K562 (cell line): ENCODE measurements at places on chromosomes 6 and 20.

DNA sequence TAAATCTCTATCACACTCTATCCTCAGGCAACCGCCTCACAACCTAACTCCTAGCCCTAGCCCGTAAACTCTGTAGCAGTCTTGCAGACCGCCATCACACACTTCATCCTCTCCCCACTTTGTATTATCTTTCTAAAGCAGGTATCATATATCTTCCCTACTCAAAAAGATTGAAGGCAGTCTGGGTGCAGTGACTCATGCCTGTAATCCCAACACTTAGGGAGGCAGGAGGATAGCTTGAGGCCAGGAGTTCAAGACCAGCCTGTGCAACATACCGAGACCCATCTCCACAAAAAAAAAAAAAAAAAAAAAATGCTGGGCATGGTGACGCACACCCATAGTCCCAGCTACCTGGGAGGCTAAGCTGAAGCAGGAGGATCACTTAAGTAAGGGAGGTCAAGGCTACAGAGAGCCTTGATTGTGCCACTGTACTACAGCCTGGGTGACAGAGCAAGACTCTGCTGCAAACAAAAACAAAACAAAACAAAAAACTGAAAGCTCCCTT is 22.9 kb downstream of the RANBP9 start:
- peak; percentile 88 for DNase-seq

GRCh38 chr20:34040300-34040995 is 46.7 kb downstream of the RALY start:
- no peak for DNase-seq

DNA sequence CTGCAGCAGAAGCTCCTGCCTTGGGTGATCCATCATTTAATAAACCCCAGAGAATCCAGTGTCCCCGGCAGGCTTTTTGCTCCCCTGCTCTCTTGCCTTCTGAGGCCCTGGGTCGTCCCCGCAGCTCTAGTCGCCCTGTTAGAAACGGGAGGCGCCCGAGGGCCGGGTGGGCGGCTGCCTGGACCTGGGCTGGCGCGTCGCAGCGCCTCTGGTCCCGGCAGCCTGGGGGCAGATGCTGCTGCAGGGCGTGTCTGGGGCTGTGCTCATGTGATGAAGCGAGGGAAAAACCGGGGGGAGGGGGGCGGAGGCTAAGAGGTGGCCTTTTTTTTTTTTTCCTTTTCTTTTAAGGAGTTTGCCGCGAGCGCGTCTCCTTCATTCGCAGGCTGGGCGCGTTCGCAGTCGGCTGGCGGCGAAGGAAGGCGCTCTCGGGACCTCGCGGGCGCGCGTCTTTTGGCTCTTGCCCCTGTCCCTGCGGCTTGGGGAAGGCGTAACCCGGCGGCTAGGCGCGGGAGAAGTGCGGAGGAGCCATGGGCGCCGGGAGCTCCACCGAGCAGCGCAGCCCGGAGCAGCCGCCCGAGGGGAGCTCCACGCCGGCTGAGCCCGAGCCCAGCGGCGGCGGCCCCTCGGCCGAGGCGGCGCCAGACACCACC is 394 bp downstream of the AKAP12 start:
- DNase-seq = peak; percentile 76

GRCh38 chr6:96015518-96016333 is at the start of gene FUT9:
TSS of gene FUT9 (plus strand) at chr6:96015974. CDS start at chr6:96203156, 187,182 bp downstream.
- DNase-seq = no peak

DNA sequence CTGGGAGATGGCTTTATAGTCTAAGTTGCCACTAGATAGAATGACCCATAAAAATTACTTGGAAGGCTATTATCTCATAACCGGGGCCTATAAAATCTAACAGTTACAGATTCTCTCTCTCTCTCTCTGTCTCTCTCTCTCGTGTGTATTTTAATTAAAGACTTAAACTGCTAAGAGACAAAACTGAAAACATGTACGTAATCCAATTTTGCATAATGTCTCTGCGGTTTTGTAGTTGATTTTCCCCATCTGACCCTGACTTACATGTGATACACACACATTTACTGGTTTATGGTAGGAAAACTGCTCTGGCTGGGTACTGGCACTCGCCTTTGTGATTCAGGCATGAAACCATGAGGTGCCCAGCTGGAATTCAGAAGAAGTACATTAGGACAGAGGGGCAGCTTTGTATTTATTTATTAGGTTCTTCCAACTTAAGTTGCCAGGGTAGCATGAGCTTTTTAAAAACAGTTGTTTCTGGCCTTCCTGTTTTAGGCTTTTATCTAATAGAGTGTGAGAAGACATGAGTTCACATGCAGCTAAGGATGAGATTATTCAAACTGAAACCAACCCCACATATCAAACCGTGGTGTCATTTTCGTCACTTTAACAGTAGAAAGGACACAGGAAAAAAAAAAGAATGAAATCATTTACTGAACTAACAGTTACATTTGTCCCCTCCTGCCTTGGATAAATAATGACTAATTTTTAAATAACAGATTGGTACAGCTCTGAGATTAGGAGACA is 182.5 kb downstream of the GMPR start:
- no peak for DNase-seq

GRCh38 chr6:46172176-46172575 is 1.4 kb upstream of the ENPP5 start:
- DNase-seq = no peak

DNA sequence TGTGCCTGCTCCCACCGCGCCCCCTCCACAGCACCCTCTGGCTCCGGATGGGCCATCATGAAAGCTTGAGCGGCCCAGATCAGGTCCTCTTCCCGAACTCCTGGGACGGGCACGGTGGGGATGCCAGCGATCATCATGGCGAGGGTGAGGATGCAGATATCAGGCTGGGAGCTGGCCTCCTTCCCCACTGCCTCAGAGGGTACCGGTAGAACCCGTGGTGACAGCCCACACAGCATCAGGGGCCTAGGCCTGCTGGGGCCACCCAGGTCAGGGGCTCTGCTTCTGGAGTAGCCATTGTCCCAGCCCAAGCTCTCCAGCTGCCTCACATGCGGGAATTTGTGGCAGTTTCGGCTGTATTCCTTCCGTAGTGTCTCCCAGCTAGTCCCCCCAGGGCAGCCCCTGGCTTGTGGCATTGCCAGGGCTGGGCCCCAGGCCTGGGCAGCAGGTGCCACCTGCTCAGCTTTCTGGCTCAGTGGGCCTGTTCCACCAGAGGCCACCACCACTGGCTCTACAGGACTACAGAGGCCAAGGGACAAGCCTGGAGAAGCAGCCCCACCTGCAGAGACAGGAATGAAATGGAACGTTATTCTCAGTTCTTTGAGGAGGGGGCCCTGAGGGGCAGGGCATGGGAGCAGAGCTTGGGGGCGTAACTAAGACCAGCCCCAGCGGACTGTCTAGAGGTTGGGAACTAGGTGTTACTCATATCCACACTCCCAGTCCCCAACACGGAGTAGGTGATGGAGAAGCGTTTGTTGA is 654 bp downstream of the SPATA25 start:
- DNase-seq = no peak

GRCh38 chr6:106442395-106442794 is 81.9 kb downstream of the CRYBG1 start:
- DNase-seq = no peak

- DNase-seq = no peak
Observed at GRCh38 chr6:137363805-137364138, 130.4 kb downstream of the OLIG3 start.

DNA sequence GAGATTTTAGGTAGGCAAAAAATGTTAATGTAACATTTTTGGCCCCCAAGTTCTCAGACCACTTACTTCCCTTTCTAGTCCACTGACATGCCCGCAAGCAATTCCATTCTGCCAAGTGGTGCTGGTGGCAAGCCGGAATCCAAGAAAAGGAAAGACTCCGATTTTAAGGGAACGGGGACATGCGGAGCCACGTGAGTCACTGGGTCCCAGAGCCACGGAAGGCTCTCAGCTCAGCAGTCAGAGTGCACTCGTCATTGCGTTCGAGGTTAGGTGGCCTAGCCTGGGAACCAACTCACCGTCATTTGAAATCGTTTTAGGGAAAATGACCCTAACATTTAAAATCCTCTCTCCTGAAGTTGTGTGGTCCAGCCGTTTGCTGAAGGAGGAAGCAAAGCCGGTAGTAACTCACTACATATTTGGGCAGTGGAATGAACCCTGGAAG is 711 bp upstream of the SIRT5 start:
- DNase-seq = peak; percentile 41

DNA sequence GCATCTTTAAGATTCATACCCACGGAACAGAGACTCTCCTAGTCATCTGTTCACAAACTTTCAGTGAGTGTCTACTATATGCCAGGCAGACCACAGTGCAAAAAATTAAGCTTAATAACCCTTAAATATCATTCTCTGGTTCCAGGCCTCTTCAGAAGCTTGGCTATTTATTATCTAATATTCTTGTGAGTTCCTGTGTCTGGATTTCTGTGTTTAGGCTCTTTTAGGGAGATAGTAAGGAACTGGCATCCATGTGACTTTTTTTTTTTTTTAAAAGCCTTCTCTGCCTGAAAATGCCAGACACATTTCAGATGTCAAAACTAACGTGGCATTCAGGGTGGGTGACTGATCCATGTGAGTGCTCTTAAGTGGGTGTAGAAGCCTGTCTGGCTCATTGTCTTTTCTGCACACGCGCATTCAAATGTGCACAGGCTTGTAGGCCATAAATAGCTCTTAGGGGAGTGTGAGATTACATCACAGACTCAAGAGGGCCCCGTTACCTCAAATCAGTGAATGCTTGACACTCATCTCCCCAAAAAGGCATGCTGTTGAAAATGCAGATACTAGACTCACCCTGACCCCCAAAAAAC is 141.9 kb downstream of the GMPR start:
- no peak for DNase-seq

GRCh38 chr6:78810698-78811097 is 56.7 kb upstream of the IRAK1BP1 start:
- DNase-seq = no peak

DNA sequence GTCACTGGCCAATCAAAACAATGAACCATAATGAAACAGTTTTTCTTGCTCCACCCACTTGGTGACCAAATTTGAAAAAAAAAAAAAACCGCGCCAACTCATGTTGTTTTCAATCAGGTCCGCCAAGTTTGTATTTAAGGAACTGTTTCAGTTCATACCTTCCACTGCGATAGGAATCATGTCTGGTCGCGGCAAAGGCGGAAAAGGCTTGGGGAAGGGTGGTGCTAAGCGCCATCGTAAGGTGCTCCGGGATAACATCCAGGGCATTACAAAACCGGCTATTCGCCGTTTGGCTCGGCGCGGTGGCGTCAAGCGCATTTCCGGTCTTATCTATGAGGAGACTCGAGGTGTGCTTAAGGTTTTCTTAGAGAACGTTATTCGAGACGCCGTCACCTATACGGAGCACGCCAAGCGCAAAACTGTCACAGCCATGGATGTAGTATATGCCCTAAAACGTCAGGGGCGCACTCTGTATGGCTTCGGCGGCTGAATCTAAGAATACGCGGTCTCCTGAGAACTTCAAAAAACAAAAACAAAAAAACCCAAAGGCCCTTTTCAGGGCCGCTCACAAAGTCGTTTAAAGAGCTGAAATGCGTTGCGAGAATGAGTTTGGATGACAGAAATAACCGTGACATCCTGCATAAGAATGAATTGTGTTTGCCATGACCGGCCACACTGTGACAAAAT is 16.7 kb downstream of the HFE start:
- peak; percentile 82 for DNase-seq

DNA sequence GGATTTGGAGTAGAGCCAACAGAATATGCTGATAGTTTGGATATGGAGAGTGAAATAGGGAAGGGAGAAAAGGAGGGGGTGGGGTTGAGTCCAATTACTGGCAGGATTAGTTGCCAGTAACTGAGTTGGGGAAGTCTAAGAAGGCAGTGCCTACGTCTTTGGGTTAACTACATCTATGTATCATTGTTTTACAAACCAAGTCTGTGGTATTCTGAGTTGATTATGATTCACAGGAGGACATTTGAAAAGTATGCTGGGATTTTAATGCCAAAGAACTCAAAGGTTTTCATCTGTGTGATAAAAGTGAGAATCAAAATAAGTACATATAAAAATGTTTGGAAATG is 14.7 kb downstream of the DSE start:
- DNase-seq = no peak

- DNase-seq = no peak
Observed at GRCh38 chr6:20814494-20814893, 280.2 kb downstream of the CDKAL1 start.

DNA sequence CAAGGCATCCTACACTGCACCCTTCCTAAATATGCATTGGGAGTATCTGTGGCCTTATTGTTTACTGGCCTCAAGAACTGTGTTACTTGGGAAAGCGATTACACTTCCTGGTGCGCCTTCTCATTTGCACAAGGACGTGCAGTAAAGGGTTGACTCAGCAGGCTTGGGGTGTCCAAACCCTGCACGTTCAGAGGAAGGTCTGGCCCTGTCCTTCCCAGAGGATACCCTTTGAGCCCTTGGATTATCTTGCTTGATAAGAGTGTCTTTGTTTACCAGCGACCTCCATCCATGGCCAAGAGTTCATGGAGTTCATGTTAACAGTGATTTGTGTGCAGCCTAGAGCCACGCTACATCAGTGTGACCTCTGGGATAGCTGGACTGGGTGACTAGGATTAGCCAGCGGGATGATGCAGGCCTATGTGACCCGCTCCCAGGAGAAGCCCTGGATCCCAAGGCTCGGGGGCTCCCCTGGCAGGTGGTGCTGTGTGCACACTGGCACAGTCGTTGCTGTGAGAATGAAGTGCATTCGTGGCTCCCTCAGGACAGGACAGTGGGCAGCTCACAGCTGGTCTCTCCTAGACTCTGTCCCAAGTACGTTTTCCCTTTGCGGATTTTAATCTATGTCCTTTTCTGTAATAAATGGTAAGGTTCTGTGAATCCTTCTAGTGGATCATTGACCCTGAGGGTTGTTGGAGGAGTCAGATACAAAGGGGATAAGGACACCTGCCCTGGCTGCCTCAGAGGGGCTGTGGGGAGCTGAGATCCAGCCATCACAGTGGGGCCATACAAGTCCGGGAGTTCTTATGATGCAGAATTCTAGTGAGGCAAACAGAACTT is 73.5 kb downstream of the TTLL2 start:
- DNase-seq = no peak

DNA sequence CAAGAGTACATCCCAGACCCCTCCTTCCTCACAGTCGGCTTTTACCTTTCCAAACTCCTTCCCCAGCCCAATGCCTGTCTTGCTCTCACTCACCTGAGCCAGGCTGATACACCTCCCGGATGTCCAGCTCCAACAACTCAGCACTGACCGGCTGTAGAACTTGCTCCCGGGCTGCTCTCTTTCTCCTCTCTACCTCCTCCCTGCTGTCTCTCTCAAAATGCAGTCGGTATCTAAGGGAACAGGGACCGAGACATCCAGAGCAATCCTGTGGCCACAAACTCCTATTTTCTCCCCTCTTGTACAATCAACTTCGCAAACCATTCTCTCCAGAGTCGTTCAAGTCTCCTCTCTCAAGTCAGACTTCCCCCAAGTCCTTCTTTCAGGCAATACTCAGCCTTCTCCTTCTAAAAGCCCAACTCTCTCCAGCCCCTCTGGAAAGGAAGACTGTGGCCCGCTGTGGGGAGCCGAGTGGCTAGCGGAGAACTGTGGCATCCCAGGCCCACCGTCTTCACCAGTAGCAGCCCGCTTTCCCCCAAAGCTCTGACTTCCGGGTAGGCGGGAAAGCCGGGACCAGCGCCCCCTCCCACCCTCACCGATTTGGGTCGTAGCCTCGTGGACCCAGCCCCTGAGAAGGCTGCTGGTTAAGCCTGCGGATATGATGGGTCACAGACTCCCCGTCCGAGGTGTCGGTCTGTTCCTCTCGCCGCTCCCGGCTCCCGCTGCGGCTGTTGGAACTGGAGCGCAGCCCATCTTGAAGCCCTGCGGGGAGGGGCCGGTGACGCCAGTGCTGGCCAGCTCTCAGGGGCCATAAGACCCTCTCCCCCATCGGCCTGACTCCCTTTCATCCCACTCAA is 1.1 kb downstream of the GNL1 start:
- peak; percentile 65 for DNase-seq

GRCh38 chr6:166902211-166902755 is 54.1 kb downstream of the RNASET2 start:
- DNase-seq = no peak
